Activated CD4-positive, alpha-beta T cell treated with anti-CD3 and anti-CD28 coated beads, Interleukin-10, Interleukin-2, amounts not matched to agents 100 ng/mL and 50 ng/mL, durations not matched to agents 16 hours and 8 hours (primary cell): ENCODE measurements at places on chromosomes 1 and 21.

DNA sequence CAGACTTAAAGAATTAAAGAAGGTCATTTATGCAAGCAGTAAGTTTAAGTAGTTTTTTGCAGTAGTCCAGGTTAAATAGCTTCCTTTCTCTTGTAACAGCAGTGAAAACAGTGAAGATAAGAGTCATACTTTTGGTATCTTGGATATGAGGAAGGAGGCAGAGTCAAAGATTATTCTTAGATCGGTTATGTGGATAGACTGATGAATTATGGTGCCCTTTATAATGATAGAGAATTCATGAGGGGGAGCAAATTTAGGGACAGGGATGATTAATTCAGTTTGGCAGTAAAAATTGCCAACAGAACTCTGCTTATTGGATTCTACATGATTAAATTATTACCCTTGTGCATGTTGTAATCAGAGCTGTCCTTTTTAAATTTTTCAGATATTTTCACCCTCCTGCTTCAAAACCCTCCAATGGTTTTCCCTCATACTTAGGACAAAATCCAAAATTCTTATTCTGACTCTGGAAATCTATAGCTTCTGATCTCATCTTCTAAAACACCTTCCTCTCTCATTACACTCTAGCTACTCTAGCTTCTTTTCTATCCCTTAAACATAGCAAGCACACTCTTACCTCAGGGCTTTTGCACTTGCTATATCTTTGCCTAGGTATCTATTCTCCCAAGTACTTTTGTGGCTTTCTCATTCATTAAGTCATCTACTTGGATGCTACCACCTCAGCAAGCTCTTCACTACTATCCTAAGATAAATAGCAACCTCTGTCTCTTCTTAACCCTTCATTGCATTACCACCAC, 79.8 kb downstream of the PKN2 start:
- DNase-seq = no peak

DNA sequence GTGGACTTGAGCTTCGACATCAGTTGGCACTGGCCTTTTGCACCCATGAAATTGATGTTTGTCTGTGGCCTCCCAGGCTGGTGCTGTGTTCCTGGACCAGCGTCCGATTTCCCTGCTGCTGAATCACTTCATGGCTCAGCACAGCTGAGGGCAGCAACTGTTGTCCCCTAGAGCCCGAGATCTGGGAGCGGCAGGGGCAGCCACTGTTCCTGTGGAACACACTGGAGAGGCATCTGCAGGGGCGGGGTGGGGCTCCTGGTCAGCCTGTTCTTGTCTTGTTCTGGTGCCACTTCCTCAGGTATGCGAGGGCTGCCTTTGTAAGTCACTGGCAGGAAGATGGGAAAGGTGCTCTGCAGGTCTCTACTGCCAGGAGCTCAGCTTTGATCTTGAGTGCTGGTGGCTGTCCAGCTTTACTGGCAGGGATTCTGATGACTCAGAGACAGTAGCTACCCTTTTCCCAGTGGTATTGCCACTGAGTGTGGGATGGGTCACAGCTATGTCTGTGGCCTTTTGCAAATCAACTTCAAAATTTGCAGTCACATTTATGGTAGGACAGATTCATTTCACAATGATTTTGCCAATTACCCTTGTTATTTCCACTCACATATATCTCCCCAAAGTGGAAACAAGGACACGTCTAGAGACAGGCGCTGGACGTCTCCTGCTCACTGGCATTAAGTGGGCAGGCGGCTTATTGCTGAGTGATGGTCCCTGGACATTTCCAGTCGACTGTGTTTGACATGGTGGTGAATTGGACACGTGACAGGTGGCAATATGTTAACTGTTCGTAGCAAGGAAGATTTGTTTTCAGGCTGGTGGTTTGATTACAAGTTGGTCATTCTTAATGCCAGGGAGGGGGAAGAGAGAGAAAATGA, 15.3 kb downstream of the AGPAT3 start:
- DNase-seq = no peak

DNA sequence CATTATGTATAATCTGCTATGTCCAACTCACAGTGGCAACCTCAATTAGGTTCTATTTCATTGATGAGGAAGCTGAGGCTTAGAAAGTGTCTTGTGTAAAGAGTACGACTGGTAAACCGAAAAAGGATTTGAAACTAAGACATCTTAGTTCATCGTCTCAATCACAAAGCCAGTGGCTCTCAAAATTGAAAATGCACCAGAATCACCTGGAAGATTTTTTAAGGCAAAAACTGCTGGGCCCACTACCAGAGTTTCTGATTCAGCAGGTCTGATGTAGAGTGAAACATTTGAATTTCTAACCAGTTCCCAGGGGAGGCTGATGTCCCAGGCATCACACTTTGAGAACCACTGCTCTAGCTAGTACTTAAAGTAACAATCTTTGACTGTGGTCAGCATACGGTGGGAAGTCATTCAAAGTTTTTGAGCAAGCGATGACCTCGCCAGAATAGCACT, 5.2 kb upstream of the LRRC53 start:
- no peak for DNase-seq

DNA sequence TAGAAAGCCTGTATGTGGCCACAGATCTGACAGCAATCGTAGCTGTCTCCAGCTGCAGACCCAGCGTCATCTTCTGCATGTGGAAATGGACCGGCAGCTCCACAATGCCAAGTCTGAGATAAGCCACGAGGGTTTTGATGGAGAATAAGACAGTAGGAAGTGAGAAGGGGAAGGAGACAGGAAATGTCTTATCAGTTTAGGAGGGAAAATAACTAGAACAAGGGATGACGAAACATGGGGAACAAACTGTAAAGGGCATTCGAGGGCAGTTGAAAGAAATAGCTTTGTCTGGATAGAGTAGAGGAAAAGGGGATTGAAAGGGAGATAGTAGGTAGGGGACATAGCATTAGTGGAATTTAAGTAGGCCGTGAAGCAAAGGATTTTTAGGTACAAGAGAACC, 74.0 kb upstream of the CTTNBP2NL start:
- DNase-seq = no peak

GRCh38 chr21:21188513-21189195, 190.4 kb downstream of the NCAM2 start:
- no peak for DNase-seq

DNA sequence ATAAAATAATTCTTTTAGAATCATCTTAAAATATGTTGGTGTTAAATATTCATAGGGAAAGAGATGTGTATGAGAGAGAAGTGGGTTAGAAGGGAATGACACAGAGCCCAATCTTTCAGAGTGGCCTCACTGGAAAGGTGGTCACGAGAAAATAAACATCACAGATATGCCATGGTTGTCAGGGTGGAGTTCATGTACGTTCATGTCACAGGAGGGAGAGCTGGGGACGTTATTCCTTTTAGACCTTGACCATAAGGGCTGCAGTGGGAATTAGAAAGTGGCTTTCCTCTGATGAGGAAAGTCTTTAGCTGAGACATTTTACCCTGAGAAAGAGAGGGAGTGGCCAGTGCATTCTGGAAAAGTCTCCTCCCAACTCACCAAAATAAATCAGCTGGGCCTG, 90.6 kb upstream of the TNR start:
- no peak for DNase-seq

DNA sequence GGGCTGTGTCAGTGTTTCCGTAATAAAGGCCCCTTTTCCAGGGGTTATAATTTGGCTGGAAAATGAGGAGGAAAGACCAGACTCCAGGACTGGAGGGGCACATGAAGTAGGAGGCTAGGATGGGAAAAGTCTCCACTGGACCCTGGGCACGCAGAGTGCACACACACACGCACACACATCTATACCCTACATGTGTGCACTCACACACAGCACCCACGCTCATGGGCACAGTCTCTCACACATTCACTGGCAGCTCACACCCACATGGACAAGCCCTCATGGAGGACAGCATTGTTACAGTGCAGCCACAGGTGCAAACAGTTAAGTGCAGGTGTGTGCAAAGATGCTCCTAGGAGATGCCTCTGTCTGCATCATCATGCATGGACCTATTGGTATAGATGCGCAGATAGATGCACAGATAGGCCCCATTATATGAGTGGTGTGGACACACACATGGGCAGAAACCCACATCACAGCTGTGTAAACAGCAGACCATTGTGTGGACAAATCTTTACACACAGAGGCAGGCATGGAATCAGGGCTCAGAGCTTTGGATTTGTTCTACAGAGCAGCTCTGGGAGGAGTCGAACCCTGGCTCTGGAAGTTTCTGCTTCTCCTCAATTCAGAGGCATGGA, 9.1 kb upstream of the RUNX3 start:
- no peak for DNase-seq

- peak; percentile 61 for DNase-seq
Observed at GRCh38 chr1:217626321-217626720, 4.6 kb downstream of the GPATCH2 start.

- no peak for DNase-seq
Observed at GRCh38 chr1:43822040-43822690, 111.4 kb upstream of the ARTN start.

GRCh38 chr21:43194303-43195120, 25.7 kb downstream of the CRYAA start:
- DNase-seq = no peak

DNA sequence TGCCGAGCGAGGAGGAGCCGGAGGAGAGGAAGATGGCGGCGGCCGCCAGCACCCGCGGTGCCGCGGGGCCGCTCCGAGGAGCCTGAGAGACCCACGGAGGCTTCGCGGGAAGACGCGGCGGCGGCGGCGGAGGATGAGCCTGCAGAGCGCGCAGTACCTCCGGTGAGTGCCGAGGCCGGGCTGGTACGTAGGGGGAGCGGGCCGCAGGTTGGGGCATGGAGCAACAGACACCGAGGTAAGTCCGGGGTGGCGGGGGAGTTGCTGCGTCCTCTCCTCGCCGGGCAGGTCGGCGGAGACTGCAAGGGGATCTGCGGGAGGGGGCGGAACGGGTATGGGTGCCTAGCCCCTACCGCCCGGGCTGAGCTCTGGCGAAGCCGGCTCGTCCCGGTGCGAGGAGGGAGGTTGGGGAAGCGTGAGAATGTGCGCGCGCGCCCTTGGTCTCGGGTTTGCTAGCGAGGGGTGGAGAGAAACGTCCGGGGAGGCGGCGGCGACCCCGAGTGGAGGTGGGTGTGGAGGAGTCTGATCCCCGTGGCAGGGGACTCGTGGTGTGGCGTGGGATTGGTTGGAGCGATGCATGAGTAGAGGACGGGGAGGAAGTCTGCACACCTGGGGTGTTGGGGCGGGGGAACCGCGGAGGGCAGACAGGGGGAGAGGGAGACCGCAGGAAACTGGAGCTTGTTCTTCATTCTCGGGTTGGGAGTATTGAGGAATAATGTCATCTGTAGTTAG, at the start of gene SMG7:
TSS of gene SMG7 (plus strand) at position 12 of the 729 bp plus-strand sequence. CDS start at position 134, 122 bp downstream.
- DNase-seq = peak; percentile 51

- DNase-seq = no peak
Observed at GRCh38 chr1:214452152-214452784, 99.1 kb downstream of the PTPN14 start.

DNA sequence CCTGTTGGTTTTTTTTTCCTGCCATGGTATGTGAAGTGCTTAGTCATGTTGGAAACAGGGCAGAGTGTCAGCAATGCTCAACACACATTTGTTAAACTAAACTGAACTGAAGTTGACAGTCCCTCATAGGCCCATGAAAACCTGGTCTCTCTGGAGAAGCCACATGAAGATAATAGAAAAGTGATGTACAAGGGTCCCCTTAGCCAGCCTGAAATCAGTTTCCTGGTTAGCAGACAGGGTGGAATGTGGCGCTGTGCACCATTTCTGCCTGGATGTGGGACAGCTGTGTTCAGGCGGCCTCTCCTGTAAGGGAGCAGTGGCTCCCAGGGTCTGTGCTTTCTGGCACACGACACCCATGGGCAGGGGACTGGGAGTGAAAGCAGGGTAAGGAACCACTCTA, 9.9 kb upstream of the CHI3L1 start:
- no peak for DNase-seq

DNA sequence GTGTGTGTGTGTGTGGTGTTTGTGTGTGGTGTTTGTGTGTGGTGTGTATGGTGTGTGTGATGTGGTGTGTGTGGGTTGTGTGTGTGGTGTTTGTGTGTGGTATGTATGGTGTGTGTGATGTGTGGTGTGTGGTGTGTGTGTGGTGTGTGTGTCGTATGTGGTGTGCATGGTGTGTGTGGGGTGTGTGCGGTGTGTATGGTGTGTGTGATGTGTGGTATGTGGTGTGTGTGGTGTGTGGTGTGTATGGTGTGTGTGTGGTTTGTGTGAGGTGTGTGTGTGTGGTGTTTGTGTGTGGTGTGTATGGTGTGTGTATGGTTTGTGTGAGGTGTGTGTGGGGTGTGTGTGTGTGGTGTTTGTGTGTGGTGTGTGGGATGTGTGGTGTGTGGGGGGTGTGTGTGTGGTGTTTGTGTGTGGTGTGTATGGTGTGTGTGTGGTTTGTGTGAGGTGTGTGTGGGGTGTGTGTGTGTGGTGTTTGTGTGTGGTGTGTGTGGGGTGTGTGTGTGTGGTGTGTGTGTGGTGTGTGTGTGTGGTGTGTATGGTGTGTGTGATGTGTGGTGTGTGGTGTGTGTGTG, 106.2 kb upstream of the ADAR start:
- DNase-seq = no peak

DNA sequence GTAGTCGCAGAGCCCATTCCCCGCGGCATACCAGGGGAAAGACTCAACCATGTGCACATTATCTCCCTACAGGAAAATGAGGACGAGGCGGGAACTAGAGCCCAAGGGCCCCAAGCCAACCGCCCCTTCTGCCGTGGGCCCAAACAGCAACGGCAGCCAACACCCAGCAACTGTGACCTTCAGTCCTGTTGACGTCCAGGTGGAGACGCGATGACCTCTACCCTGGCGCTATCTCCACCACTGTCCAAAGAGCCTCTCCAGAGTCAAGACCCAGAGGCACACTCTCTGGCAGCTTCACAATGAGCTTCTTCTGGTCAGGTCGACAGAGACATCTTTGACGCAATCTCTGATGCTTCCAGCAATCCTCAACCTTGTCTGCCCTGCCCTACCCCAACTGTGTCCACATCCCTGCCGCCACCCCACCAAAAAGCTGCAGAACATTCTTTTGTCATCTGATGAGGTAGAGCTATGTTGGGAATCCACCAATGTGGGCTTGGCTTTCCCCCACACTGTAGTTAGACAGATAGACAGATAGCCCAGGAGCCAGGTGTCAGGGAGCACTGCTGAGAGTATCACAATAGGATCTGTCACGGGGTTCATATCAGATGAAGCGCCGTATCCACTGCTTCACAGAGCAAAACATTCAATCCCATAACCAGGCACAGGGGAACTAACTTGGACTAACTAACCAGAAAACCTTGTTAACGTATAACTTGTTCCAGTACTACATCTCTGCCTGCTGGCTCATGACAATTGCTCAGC, 37.4 kb upstream of the SRRM1 start:
- no peak for DNase-seq

DNA sequence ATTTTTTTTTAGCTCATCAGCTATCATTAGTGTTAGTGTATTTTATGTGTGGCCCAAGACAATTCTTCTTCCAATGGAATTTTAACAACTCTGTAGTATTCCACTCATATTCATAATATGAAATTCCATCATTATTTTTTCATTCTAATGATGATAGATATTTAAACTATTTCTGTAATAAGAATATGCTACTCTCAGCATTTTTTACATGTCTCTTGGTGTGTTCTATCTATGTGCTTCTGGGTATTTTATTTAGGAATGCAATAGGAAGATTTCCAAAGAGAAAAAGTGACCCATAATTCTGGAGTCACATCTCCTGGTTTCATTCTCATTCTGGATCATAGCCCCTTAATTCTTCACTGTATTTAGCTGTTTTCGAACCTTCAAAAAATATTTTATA, 109.5 kb downstream of the LRRC53 start:
- DNase-seq = no peak
